ENCODE measurements at places on chromosomes 3 and 15.

DNA sequence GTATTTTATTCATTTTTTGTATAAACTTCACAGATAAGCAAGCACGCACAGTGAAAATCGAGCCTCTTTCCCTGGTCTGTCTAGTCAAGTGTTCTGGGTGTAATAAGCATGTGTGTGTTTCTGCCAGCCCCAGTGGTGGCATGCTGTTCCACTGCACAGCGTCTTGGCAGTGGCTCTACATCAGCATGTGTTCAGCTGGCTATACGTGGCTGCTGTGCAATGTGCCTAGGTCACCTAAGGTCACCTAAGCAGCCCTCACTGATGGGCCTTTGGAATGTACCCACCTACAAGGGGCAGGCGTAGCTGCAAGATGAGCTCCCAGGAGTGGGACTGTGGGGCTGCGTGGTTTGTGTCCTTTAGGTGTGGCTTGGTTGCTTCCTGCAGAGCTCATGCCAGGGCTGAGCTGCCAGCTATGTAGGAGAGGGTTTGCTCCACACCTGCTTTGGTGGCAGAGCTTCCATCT, 4.9 kb downstream of the LIMD1 start:
- no peak for DNase-seq

- no peak for DNase-seq
Observed at GRCh38 chr3:61650719-61651410, 89.5 kb downstream of the PTPRG start.

GRCh38 chr15:64636556-64636955, 138.8 kb downstream of the RBPMS2 start:
- DNase-seq = no peak

DNA sequence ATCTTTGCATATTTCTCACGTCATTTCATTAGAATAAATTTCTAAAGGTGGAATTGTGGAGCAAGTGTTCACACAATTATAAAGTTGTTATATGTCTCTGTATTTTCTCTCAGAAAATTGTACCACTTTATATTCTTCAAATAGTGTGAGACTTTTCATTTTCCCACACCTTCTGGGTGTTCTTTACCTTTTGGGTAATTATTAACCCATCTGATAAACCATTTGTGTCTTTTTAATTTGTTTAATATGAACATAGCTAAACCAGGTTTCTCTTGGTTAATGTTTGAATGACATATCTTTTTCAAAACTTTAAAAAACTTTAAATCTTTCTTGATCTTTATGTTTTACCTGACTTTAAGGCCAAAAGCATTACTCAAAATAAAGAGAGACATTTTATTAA, 40.5 kb downstream of the DZIP3 start:
- no peak for DNase-seq

DNA sequence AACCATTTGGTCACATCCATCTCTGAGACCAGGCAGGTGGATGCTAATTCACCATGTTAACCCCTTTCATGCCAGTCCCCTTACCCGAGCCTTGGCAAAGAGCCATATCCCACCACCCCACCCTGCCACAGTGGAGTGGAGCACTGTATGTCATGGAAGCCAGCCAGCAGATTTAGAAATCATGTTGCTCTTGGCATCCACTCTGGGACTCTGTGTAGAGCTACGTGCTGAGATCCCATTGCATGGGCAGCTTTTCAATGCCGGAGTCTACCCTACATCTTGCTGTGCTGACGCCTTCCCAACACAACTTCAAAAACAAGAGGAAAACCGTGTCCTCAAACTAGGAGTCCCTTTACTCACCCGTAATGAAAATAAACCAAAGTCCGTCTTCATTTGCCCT, 131.0 kb downstream of the NTRK3 start:
- no peak for DNase-seq

DNA sequence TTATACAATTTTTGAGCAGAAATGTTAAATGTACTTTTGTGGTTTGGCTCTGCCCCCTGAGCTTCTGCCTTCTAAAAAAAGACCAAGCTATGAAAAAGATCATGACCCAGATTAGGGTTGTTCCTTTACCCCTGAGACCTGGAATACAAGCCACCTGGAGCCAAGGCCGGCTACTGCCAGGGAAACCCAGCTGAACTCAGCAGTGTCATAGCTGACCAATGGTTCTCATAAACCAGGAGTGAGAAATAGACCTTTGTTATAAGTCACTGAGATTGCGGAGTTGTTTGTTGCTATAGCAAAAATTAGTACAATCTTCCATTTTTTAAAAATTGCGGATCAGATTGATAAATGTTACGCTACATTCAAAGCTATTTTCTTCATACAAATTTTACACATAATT, 1261.7 kb downstream of the ROBO1 start:
- no peak for DNase-seq

- peak; percentile 35 for DNase-seq
Observed at GRCh38 chr3:175422744-175423143, 563.6 kb downstream of the NAALADL2 start.

DNA sequence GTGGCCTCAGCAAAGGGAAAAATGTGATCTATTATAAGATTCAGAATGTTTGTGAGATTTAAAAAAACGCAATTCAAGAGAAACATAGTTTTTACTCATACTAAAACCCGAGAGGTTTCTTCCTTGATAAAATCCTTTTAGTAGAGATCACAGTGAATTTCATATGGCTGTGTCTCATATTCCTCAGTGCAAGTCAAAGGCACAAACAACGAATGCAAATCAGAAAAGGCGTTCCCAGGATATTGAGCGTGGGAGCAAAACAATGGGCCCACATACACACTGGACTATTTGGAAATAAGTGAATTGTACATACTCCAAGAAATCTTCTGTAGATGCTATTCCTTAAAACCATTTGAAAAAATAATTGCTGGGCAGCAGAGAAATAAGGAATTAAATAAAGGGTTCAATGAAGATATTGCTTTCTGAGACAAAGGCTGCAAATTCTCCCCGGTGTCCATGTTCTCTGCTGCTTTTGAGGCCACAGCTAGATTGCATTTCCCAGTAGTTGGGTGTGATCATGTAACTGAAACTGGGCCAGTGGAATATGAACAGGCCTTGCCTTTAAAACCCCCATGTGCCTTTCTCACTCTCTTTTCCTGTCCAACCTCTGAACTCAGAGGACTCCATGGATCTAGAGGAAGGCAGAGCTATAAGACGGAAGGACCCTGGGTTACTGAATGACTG, 144.6 kb upstream of the TBL1XR1 start:
- DNase-seq = no peak

DNA sequence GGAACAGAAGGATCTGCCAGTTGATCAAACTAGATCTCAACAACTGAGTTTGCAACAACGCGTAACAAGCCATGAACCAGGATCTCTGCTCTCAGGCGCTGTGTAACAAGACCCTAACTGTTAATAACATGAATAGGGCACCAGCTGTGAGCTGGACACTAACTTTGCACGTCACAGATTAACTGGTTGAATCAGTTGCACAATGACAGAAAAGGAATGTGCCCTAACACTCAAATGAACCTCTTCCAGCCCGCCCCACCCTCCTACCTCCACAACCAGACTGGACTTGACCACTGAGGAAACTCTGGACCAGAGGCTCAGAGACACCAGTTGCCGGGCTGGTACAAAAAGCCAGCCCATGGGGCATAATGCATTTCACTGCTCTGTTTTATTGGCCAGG, 34.3 kb downstream of the MCF2L2 start:
- DNase-seq = peak; percentile 43

GRCh38 chr15:101062063-101062462, 142.9 kb downstream of the LRRK1 start:
- DNase-seq = no peak

DNA sequence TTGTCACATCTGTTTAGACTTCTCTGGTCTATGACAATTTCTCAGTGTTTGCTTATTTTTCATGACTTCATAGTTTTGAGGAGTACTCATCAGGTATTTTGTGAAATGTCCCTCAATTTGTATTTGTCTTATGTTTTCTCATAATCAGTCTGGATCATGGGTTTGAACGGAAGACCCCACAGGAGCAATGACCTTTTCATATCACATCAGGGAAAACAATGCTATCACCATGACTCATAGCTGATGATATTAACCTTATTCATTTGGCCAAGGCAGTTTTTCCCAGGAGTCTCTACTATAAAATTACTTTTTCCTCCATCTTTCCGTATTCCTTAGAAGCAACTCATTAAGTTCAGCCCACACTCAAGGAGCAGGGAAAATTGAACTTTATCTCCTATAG, 32.7 kb downstream of the AADACL2 start:
- DNase-seq = peak; percentile 38

GRCh38 chr3:197960694-197961581, 921 bp downstream of the LMLN start:
- DNase-seq = no peak

- DNase-seq = peak; percentile 98
Observed at GRCh38 chr3:57805674-57806073, 49.6 kb downstream of the SLMAP start.

DNA sequence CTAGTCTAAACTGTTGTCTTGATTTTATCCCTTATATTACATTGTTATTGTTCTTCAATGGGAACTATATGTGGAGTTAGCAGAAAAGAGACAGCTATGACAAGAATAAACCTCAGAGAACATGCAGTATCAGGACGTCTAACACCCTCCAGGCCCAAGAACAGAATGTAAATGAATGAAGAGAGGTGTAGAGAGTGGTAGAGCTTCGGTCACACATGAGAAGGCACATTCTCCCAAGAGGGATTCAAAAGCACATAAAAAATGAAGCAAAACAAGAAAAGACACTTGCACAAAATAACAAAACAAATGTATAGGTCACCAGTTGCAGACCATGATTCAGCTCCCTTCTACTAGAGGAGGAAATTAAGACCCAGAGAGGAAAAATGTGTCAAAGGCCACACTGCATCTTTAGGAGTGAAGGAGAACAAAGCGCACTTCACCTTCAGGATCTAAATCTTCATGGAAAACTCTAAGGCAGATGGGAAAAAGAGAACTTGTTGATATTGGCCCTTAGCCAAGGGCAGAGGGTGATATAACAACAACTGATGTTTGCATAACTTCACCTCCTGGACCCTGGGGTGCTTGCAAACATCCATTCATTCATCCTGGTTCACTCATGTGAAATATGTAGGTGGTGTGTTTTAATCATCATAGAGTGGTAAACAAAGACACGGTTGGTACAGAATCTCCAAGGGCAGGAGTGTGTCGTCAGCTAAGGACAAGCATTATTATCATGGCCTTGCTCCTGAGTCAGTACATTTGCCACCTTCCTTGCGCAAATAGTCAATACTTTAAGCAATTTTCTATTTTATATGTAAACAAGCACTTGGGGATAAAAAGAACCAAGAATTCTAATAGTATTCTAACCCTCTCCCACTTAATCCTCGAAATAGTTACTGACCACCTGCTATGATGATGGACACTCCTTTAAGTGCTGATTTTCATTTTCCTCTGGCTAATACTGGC, 8.8 kb downstream of the NEK10 start:
- DNase-seq = peak; percentile 75

DNA sequence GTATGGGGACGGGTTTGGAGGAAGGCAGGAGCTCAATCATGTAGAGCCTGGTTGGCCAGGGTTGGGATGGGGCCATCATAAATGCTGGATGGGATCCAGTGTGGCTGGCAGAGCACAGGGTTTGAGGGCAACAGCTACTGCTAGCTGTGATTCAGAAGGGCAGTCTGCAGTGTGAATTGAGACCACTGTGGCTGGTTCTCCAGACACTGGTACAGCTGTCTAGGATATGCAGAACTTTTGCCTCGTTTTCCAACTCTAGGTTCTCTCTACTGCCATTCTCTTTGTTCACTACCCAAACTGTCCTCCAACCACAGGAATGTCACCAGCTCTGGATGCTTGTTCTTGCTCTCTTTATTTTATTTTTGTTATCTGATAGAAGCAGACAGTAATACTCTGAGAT, 543.6 kb downstream of the AGBL1 start:
- DNase-seq = no peak

DNA sequence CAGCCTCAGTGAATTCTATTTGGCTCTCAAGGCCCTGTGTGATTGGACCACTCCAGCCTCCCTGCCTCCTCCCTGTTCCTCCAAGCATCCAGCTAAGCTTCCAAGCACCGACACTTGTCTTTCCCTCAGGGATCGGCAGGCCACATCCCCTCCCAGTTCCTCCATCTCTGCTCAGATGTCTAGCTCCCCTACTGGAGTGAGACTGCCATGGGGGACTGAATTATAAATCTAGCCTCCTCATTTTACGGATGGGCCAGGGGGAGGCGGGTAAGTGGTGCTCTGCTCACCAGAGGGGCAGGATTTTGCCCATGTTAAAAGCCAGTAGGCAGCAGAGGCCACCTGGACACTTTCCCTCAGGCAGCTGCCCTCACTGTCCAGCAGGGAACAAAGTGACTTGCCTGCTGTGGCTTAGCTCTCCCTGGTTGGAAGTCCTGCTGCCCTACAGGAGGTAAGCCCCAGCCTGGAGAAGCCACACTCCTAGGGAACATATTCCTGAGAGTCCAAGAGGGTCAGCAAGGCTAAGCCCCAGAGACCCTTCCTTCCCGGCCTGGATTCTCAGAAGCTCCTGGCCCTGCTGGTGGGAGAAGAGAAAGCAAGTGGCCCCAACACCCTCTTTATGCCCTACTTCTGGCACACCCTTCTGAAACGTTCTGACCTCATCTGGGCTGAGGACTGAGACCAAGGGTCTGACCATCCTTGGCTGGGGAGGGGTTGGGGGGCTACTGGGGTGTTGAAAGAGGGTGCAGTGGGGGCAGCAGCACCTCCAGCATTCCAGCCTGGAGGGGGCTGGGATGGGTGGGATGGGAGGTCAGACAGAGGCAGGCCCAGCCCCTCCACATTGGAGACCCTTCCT, 9.1 kb upstream of the HHATL start:
- no peak for DNase-seq

DNA sequence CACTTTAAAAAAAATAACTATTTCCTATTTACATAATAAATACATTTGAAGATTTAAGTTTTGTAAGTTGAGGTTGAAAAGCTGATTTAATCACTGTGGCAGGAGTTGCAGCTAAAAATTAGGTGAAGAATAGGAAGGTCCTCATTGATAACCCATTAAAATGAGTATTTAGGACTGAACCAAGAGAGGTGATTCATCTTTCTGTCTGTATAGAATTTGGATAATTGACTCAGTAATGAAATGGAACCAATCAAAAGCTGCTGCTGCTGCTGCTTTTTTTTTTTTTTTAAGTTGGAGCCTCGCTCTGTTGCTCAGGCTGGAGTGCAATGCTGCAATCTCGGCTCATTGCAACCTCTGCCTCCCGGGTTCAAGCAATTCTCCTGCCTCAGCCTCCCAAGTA, 190.5 kb downstream of the KLHL25 start:
- DNase-seq = no peak

DNA sequence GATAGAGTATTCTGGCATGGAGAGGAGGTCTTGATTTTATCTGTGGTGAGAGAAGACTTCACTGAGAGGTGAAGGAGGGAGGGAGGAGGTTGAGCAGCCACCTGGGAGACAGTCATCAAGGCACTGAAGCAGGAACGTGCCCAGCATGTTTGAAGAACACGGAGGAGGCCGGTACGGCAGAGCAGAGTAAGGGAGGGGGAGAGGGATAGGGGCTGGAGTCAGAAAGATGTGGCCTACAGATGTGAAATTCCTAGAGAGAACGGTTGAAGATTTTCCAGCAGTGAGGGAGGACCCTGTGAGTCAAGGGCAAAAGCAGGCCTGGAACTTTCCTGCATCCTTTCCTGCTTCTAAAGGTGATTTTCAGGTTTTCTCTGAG, 21.7 kb upstream of the IQCF6 start:
- no peak for DNase-seq

- peak; percentile 72 for DNase-seq
Observed at GRCh38 chr15:51982770-51983103, 11.2 kb upstream of the LEO1 start.

GRCh38 chr3:30894521-30895251, at the start of gene GADL1:
GADL1 (minus strand) TSS chr3:30894661; CDS start chr3:30894614, 47 bp downstream.
- DNase-seq = peak; percentile 22

Data from epithelial cell of esophagus (primary cell).